WERI-Rb-1 (cell line): ENCODE measurements at places on chromosomes 3 and 15.
A peak's percentile ranks its signal among the peaks of the same experiment; 100 is the strongest.

GRCh38 chr15:70299931-70300869, 202.5 kb upstream of the TLE3 start:
- DNase-seq = no peak

- no peak for DNase-seq
Measured at GRCh38 chr3:10725067-10725466, 91.0 kb upstream of the SLC6A11 start.

- DNase-seq = no peak
Measured at GRCh38 chr3:75631541-75631940, 32.6 kb upstream of the FRG2C start.

DNA sequence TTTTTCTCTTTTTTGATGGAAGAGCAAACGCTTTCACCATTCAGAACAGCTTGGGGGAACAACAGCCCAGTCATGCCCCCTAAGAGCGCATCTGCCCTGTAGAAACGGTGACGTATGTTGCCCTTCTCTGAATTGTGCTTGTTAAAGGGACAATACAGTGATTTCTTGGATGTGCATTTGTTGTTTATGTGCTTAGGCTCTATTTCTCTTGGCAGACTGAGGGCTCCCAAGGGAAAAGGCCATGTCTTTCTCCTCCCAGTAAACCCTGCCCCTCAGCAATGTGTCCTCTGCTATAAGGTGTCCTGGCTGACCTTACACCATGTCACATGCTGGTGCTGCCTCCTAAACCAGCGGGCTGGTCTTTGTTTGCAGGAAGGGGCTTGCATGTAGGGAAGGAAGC, 346.1 kb downstream of the EPHB1 start:
- DNase-seq = no peak

- DNase-seq = no peak
Measured at GRCh38 chr3:122795674-122796195, 866 bp downstream of the SLC49A4 start.

GRCh38 chr15:27134481-27134880, 163.5 kb downstream of the GABRG3 start:
- DNase-seq = no peak

DNA sequence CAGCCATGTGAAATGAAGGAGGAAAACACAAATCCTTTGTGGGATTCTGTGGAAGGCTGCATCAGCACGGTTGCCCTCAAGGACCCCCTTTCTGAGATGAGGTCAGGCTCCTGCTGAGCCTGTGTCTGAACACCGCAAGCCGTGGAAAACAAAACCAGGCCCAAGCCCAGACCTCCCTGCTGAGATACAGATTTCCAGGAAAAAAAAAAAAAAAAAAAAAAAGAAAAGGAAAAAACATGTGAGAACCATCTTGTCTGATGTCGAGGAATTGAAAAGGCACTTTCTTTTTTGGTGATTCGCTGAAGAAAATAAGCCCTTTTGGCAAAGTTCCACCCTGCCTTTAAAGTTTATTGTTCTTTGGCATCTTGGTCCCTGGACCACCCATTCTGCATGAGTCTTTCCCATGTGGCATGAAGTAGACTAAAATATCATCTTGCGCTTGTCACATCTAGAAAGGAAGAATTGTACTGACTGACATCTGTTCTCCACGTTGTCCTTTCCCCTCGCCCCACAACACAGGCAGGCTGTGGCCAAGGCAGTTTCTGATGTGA, 117.6 kb downstream of the CHST2 start:
- no peak for DNase-seq

DNA sequence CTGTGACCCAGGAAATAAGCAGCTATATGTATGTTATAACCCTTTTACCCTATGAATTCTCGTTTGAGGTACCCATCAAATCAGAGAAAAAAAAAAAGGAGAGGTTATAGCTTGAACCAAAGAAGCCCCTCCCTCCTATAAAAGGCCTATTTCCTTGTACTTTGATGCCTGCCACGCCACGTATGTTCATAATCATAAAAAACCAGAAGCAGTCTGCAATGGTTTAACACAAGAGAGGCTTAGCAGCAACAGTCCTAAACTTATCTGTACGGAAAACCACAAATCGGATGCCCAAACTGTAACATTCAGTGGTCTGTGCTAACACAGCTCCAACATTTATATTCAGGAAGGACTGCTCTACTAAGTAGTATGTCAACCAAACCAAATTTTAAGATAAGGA, 21.2 kb downstream of the CCR8 start:
- DNase-seq = no peak

GRCh38 chr15:101322016-101322695, 27.1 kb upstream of the SNRPA1 start:
- DNase-seq = no peak

- DNase-seq = no peak
Measured at GRCh38 chr3:123299581-123299980, 97.8 kb downstream of the SEC22A start.

DNA sequence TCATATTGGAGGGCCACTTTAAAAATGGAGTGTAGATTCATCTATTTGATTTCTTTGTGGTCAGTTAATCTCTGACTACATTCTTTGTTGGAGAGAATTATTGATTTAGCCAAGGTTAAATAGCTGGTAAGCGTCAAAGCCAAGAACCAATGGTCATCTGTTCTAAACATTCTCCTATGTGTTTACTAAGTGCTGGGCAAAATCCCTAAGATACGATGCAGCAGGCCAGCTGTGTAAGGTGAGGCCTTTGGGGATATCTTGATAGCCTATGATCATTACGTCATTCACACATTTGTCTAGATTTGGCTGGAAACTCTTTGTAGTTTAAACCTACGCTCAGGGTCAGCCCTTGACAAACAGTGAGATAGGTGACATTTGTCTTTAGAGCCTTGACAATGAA, 236.2 kb downstream of the NR1D2 start:
- no peak for DNase-seq

GRCh38 chr3:170638988-170639387, 53.1 kb upstream of the SLC7A14 start:
- no peak for DNase-seq

DNA sequence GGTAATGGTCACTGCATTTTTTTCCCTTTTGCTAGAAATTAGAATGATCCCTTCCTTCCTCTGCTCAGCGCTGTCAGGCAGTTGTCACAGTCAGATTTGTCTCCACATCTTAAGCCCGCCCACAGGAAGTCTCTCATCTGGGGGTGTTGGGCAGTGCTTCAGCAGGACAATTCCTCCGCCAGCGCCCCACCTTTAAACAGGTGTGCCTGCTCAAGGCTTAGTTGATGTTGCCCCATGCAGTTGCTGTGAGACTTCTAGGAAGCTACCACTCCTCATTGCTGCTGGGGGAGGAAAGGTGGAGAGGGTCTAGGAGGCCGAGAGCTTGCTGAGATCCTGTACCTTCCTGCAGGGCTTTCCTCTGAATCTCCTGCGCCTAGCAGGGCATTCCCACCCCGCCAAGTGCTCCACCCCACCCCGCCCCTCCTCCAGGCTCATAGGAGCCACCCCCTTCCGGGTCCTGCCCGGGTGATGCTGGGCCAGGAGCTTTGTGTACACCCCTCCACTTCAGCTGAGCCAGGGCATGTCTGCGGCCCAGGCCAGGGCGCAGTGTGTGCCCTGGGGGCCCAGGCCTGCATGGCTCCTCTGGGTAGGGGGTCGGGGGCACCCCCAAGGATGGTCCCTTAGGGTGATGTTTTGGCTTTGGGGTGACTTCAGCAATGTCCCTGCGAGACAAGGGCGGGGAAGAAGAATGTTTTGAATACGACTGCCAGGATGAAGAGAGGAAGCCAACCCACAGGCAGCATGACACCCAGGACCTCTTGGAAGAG, 68.7 kb downstream of the TRAK1 start:
- peak; percentile 89 for DNase-seq

- no peak for DNase-seq
Measured at GRCh38 chr3:178465260-178466180, 70.7 kb upstream of the KCNMB2 start.

DNA sequence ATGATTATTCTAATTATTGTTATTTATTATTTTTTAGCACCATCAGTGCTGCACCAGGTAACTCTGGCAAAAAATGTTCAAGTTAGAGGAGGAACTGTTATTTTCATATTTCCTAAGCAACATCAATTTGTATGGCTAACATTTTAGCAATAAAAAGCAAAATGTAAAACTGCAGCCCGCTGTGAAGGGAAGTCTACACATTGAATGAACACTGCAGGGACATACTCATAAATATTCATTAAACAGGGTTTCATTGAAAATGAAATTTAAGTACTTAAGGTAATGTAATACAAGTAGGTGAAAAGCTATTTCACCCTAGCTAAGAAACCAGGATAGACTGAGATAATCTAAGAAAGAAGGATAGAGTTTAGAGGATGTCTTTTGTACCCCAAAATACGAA, 532.7 kb downstream of the NLGN1 start:
- no peak for DNase-seq

GRCh38 chr3:44318891-44319311, 19.7 kb upstream of the TCAIM start:
- peak; percentile 77 for DNase-seq

DNA sequence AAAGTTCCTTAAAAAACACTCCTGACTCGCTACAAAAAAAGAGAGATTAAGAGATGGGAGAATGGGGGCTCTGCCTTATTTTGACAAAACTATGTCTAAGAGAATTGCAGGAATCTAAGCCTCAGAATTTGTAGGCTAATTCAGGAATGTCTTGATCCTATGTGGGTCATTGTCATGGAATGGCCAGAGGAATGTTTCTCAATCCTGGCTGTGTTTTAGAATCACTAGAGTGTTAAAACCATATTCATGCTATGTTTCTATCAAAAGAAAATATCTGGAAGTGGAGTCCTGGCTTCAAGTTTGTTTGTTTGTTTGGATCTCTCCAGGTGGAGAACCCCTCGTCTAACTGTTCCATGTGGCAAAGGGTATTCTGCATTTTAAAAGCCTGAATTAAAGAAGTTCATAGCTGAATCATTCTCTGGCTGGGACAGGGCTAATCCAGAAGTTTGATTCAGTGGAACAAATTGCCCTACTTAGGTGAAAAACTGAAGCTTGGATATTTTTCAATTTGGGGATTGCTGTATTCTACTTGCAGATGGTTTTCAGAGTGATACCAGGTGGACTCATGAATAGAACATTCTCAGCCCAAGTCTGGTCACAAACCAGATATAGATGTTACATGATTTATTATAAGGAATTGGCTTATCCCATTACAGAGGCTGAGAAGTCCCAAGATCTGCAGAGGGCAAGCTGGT, 28.2 kb downstream of the GJD2 start:
- no peak for DNase-seq
